Suprapubic skin (tissue), 4 donors: ENCODE measurements at places on chromosomes 2 and 18.

DNA sequence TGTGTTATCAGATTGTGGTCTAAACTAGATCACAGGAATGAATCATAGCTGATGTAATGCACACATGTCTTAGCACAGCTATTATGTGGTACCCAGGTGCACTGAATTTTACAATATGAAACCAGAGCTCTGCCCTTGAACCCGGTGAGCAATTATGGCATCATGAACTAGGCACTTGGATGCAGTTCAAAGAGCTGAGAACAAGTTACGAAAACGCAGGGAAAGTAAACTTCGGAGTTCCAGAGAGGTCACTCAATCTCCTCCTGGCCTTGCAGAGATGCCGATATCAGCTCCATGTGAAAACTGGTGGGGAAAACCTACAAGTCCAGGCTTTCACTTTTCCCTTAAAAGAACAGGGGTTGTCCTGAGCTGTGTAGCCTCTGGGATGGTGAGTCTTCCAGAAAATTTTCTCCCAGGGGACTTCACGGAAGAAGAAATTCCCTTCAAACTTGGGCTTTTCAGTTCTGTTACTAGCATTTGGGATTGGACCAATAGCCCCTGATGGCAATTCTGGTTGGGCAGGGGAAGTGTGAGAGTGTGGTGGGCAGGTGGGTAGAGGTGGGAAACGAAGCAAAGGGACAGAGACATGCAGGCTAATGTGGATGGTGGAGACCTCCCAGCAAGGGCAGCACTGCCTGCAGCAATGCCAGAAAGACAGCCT, 71.1 kb upstream of the SH3BP4 start:
- no peak for DNase-seq
- peaks cover 17% of the 10 kb centered on the region for H3K4me1 ChIP-seq
- no peaks in the 10 kb centered on the region for H3K27me3 ChIP-seq

- DNase-seq, result no peak
- H3K4me1 ChIP-seq, result peaks cover 10% of the 10 kb centered on the region
- H3K27ac ChIP-seq, result no peak overlapping the region
These were observed 252.8 kb downstream of the MTX2 start for GRCh38 chr2:176521878-176522670.

- peaks cover 17% of the 10 kb centered on the region for H3K27me3 ChIP-seq
- no peaks in the 10 kb centered on the region for H3K4me1 ChIP-seq
- H3K4me3 ChIP-seq, result no peak overlapping the region
These were observed 17.9 kb upstream of the LRRTM1 start for GRCh38 chr2:80322311-80322920.

GRCh38 chr18:71021030-71021362, 732.2 kb downstream of the SOCS6 start:
- H3K4me3 ChIP-seq, result no peak overlapping the region
- no peak overlapping the region for H3K27ac ChIP-seq
- DNase-seq, result no peak
- no peaks in the 10 kb centered on the region for H3K36me3 ChIP-seq
- no peaks in the 10 kb centered on the region for H3K27me3 ChIP-seq

DNA sequence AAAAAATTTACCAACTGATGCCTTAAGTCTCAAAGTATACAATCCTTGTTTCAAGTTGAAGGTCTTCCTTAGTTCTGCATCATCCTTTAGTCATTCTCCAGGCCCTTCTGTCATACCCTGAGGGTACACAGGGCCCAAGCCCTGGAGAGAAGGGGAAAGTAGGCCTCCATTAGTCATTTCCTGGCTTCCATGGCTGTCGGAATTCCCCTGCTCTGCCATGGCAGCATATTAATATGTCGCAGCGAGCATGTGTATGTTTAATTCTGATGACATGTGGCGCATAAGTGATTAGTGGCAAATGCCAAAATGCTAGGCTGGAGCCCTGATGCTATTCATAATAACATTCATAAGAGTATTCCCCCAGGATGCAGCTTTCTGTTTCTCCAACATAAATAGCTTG, 22.1 kb downstream of the GPR39 start:
- no peaks in the 10 kb centered on the region for H3K4me1 ChIP-seq
- H3K27me3 ChIP-seq, result no peaks in the 10 kb centered on the region
- DNase-seq, result no peak
- no peaks in the 10 kb centered on the region for H3K36me3 ChIP-seq

DNA sequence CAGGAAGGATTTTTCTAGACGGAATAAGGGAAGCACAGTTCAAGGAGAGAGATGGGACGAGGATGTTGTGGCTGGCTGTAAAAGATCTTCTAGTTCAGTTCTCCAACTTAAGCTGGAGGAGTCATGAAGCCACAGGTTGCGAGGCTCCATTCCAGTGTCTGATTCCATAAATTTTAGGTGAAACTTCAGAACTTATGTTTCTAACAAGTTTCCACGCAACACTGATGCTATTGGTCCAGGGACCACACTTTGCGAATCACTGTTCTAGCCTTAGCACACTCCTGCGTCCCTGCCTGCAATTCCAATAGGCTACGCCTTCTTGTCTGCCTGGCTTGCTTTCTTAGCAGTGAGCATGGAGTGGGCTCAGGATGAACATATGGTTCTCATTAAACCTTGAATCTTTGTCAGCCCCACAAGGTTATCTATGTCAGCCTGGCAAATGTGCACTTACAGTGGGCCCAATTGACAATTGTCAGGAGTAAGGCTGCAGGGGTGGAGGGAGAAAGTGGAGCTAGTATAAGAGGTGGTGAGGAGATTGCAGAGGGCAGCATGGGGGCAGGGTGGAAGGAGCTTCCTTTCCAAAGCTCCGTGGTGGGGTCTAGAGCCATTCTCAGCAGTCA, 438.1 kb upstream of the ST6GAL2 start:
- no peaks in the 10 kb centered on the region for H3K36me3 ChIP-seq
- no peaks in the 10 kb centered on the region for H3K27me3 ChIP-seq
- H3K4me1 ChIP-seq, result peaks cover 20% of the 10 kb centered on the region
- no peak overlapping the region for H3K27ac ChIP-seq
- no peak for DNase-seq

DNA sequence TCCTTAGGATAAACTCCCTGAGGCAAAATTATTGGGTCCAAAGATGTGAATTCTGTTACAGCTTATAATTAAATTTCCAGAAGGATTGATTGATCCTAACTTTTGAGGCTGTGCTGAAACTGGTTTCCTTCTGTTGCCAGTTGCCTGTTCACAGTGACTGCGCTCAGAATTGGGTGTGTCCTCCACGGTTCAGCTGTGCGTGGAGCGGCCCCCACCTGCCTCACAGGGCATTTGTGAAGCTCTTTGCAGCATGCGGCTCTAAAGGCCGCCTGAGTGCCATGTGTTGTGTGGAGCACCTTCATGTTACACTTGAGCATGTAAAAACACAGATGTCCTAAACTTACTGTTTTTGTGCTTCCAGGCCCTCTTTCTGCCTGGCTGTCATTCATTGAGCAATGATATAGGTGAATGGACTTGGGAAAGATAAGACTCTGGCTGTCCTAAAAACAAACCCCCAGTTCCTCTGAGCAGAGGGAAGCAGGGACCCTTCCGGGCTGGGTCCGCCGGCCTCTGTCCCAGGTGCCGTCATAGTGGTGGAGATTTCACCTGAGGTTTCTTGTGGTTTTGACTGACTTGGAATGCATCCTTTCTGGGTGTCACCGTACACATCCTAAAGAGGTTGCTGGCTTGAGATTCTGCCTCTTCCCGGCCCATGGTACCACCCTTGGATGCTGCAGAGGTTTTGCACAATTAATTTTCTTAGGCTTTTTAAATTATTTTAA, 173.6 kb downstream of the LDLRAD4 start:
- H3K27me3 ChIP-seq, result no peaks in the 10 kb centered on the region
- no peak overlapping the region for H3K27ac ChIP-seq
- H3K4me1 ChIP-seq, result peaks cover 13% of the 10 kb centered on the region
- DNase-seq, result no peak
- no peaks in the 10 kb centered on the region for H3K36me3 ChIP-seq

GRCh38 chr18:61031626-61032025, 301.6 kb upstream of the CDH20 start:
- H3K36me3 ChIP-seq, result no peaks in the 10 kb centered on the region
- H3K4me3 ChIP-seq, result no peak overlapping the region
- no peak for DNase-seq
- H3K27me3 ChIP-seq, result no peaks in the 10 kb centered on the region

GRCh38 chr2:149009576-149010461, 28.7 kb upstream of the LYPD6B start:
- H3K36me3 ChIP-seq, result no peaks in the 10 kb centered on the region
- H3K4me1 ChIP-seq, result peaks cover 32% of the 10 kb centered on the region
- H3K27ac ChIP-seq, result no peak overlapping the region

GRCh38 chr2:212227755-212228154, 310.8 kb downstream of the ERBB4 start:
- H3K27ac ChIP-seq, result no peak overlapping the region
- H3K27me3 ChIP-seq, result no peaks in the 10 kb centered on the region
- H3K4me3 ChIP-seq, result no peak overlapping the region
- no peaks in the 10 kb centered on the region for H3K36me3 ChIP-seq
- DNase-seq, result no peak

- no peaks in the 10 kb centered on the region for H3K4me1 ChIP-seq
- no peaks in the 10 kb centered on the region for H3K27me3 ChIP-seq
- H3K4me3 ChIP-seq, result no peak overlapping the region
- H3K27ac ChIP-seq, result no peak overlapping the region
- no peaks in the 10 kb centered on the region for H3K36me3 ChIP-seq
- no peak for DNase-seq
These were observed 137.6 kb upstream of the BCL2L11 start for GRCh38 chr2:110983133-110983532.

DNA sequence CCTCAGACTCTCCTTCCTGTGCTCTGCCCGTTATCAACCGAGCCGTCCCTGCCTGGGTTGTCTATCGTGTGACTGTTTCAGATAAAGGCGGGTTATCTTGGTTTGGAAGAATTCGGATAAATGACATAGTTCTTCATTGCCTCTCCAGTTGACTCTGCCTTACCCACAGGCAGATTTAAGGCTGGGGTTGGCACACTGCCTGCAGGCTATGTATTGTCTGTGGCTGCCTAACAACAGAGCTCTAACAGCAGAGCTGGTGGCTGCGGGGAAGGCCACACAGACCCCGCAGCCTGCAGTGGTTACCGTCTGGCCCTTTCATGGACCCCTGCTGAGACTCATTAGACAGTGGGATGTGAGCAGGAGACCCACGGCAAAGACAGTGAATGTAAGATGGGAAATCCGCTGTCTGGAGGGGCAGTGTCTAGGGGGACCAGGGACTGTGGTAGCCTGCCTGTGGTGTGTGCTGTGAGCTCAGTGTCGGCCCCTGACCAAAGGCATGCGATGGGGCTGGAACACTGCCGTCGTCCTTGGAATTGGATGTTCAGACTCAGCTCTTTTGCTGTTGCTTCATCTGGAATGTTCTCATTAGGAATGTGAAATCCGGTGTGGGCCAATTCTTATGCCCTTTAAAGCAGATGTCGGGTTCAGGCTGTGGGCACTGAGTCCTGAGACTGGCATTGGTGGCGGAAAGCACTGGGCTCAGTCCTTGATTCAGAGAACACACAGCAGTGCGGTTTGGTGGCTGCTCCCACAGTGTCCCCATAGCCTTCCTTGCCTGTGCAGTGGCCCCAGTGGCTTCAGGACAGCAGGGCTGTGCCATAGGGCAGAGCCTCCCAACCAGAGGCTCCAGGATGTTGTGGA, 44.5 kb downstream of the SH3RF3 start:
- no peaks in the 10 kb centered on the region for H3K36me3 ChIP-seq
- H3K27ac ChIP-seq, result peak overlapping the region; percentile 73
- H3K4me1 ChIP-seq, result peaks cover 40% of the 10 kb centered on the region
- peak; percentile 89 for DNase-seq
- no peak overlapping the region for H3K4me3 ChIP-seq
- H3K27me3 ChIP-seq, result no peaks in the 10 kb centered on the region

- no peaks in the 10 kb centered on the region for H3K27me3 ChIP-seq
- H3K4me3 ChIP-seq, result no peak overlapping the region
- DNase-seq, result peak; percentile 69
- H3K27ac ChIP-seq, result peak overlapping the region; percentile 88
- peaks cover 20% of the 10 kb centered on the region for H3K4me1 ChIP-seq
These were observed 73.0 kb upstream of the RGPD5 start for GRCh38 chr2:109721135-109721534.

DNA sequence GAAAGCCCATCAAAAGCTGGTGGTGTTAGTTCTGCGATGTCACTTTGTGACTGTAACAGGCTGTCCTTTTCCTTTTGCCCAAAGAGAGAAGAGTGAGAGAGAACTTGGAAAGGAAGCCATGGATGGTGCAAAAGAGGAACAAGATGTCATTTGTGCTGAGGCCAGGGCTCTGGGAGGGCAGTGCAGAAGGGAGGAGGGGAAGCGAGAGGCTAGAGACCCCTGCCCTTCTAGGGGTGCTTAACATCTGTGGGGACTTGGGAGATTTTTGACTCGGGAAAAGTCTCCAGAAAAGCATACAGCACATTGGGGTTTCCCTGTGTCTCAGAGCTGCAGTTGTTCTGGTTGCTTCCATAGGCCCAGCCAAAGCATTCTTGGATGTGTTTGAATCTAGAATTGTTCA, 49.6 kb downstream of the ZBTB7C start:
- no peak overlapping the region for H3K27ac ChIP-seq
- peaks cover 17% of the 10 kb centered on the region for H3K4me1 ChIP-seq
- DNase-seq, result peak; percentile 23
- H3K4me3 ChIP-seq, result no peak overlapping the region

DNA sequence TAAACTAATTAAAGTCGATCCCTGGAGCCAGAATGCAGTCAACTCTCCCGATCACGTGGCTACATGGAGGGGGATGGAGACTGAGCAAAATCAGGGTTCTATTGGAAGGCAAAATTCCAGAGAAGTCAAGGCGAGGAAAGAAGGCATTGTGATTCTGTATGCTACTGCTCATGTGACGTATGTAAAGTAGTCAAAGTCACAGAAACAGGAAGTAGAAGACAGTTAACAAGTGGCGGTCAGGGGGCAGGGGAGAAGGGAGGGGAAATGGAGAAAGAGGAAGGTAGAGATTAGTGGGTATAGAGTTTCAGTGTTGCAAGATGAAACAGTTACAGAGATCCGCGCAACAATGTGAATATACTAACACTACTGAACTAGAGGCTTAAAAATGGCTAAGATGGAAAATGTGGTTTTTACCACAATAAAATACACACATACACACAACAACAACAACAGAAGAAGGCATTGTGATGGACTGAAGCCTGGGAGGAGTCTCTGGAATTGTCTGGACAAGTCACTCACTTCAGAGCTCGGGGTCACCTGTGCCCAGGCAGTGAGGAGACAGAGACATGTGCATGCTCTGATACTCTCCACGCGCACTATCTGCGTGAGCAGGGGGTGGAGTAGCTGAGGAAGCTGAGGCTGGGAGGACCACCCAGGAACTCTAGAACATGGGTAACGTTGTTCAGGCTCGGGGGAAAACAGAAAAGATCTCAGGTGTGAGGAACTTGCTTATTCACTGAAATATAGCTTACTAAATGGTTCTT, 89.9 kb upstream of the CDCA7 start:
- no peaks in the 10 kb centered on the region for H3K4me1 ChIP-seq
- DNase-seq, result no peak
- H3K27me3 ChIP-seq, result no peaks in the 10 kb centered on the region
- peaks cover 35% of the 10 kb centered on the region for H3K36me3 ChIP-seq
- no peak overlapping the region for H3K27ac ChIP-seq
